ENCODE measurements at places on chromosomes 7 and 10. TPM values are rescaled to one million over a fixed set of nuclear protein-coding genes. Genes with fewer than 3 reads are reported as not detected.
A peak's percentile ranks its signal among the peaks of the same experiment; 100 is the strongest.

Gene KDM7A
- total RNA-seq: 0.46 TPM

Gene ADARB2
- not detected for total RNA-seq

Gene PHKG1
- total RNA-seq: 5.5 TPM

Gene HKDC1
- not detected for total RNA-seq

Gene SPAM1
- not detected for total RNA-seq

Gene CYP2E1
- 0.99 TPM for total RNA-seq

Gene PSMG3
- total RNA-seq: 95.1 TPM

Gene SMO
- 9.0 TPM for total RNA-seq

Gene RAB19
- total RNA-seq: not detected

Gene FXYD4
- total RNA-seq: not detected

Gene ATOH7
- not detected for total RNA-seq

Gene GLI3
- total RNA-seq: 0.59 TPM

Gene CLDN12
- 2.3 TPM for total RNA-seq

Gene MSS51
- total RNA-seq: 2.4 TPM

DNA sequence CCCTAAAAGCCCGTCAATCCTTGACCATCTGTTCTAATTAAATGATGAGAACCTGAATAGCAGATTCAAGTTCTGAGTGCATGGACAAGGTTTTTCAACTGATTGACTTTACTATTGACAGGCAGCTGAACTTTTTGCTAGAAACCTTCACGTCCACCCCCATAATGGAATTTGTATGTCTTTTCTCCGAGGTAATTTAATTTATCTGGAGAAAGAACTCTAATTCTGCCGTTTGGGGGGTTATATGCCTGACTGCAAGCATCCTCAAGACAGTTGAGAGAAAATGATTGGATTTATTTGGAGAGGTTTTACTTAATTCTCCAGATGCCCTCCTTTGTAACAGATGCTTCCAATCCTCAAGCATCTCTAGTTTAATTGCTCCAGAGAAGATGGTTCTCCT lies 1053.4 kb upstream of the AUTS2 start:
- DNase-seq: no peak

DNA sequence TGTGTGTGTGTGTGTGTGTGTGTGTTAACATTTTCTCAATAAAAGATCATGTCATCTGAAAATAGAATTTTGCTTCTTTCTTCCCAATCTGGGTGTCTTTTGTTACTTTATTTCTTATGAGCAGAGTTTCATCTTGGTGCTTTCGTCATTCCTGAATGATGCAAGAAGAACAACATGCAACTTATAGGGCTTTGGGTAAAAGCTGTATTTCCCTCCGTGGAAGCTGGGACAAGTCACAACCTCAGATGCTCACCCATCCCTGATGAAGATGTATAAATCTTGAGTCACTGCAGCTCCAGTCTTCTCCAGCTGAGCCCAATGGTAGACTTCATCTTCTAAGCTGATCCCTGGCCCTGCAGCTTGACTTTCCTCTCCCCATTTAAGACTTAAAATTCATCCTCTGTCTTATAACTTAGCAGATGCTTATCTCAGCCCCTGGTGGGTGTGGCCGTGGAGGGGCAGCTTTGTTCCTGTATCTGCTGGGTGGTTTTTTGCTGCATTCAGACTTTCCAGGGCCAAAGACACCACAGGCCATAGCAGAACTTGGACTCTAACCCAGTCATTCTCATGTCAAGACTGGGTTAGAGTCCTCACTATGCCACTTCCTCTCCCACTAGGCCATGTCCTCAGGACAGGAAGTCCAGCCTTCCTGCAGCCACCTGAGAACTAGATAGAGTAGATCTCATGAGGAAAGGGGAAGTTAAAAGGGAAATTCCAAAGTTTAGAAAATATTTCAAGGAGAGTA lies 356.4 kb downstream of the TNS3 start:
- DNase-seq: no peak

GRCh38 chr7:132553031-132553430 lies 23.2 kb downstream of the PLXNA4 start:
- no peak for DNase-seq

DNA sequence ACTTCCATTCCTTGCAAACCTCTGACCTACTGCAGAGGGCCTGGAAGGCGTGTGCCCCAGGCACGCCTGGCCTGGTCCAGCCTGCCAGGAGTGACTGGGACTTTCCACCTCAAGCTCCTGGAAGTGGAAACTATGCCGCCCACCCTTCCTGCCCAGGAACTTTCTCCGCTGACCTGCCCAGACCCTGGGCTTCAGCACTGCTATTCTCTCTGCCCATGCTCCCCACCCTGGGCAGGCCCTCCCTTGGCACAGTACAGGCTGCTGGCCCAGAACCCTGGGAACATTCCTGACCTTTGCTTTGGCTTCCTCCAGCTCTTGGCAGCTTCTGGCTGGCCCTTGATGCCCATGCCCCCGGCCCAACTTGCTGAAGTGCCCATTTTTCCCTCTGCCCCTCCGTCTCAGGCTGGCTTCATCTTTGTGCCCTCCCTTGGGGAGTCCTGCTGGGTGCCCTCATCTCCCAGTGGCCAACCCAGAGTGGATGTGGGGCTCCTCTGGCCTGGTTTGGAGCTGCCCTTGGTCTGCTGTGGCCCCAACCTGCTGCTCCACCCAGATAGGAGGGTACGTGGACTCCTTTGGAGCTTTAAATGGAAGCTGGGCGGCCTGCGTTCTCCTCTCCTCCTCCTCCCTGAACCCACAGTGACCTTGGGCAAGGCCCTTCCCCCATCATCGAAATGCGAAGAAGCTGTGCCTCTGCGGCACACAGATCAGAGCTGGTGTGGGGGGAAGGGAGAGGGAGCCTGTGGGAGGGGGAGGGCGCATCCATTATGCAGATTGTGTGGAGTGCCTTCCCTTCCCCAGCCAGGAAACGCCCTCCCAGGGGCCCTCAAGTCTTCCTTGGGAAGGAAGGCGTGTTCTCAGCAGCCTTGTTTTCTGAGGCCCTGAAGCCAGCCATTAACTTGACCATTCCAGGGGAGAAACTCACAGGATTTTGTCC lies 3.4 kb downstream of the MMRN2 start:
- DNase-seq: peak; percentile 87

GRCh38 chr7:1160670-1161021 lies 650 bp upstream of the ZFAND2A start:
- peak; percentile 73 for DNase-seq

DNA sequence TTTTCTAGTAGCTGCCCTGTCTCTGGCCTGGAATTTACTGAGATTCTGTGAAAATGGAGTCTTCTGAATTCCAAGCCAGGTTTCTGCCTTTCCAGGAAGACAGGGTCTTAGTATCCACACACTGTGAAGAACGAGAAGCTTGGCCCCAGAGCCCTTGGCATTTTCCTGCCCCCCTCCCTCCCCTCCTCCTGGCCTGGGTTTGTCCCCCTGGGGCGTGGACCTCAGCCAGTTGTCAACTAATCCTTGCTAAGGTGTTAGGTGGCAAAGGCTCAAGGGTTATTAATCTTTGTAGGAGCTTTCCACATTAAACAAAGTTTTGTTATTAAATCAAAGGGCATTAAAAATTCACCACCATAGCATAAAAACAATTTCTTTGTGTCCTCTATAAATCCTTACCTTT lies 329.5 kb downstream of the RNLS start:
- no peak for DNase-seq

DNA sequence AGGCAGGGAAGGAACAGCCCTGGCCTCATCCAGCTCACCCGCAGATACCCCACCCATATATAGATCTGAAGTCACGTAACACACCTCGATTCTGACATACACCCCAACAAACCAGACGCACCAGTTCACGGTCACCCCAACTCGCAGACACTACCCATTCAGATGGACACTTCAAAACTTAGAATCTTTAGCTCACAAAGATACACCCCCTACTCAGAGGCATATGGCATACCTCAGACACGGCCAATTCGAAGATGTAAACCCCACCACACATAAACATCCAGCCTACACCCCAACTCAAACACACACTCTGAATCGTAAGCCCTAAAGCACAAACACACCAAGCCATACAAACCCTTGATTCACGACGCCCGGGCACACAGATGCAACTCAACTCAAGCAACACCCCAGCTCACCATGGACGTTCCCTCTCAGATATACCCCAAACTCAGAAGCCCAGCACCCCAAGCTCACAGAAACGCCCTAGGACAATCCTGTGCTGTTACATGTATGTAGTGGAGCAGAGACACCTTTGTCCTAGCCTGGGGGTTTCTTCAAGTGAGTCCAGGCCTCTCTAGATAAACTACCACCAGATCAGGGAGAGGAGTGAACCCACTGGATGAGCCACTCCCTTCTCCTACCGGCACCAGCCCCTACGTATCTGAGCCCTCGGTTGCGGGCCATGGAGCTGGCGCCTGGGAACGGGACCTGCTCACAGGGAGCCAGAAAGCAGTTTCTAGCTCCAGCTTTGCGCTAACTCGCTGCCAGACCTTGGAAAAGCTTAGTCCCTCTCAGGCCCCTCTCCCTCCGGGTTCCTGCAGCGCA lies 8.8 kb downstream of the PSD start:
- no peak for DNase-seq

DNA sequence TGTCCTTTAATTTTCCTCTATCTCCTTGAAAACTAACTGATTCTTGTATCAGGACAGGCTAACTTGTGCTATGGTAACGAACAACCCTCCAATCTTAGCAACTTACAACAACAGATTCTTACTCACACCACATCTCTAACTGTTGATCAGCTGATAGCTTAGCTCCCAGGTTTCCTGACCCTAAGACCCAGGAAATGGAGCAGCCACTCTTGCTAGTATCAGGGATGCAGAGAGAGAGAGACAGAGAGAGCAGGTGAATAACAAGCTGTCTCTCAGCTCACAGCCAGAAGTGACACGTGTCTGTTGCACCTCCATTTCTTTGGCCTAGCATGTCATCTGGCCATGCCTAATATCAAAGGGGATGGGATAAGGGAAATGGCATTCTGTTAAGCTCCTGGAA lies 1289.0 kb upstream of the AUTS2 start:
- no peak for DNase-seq

DNA sequence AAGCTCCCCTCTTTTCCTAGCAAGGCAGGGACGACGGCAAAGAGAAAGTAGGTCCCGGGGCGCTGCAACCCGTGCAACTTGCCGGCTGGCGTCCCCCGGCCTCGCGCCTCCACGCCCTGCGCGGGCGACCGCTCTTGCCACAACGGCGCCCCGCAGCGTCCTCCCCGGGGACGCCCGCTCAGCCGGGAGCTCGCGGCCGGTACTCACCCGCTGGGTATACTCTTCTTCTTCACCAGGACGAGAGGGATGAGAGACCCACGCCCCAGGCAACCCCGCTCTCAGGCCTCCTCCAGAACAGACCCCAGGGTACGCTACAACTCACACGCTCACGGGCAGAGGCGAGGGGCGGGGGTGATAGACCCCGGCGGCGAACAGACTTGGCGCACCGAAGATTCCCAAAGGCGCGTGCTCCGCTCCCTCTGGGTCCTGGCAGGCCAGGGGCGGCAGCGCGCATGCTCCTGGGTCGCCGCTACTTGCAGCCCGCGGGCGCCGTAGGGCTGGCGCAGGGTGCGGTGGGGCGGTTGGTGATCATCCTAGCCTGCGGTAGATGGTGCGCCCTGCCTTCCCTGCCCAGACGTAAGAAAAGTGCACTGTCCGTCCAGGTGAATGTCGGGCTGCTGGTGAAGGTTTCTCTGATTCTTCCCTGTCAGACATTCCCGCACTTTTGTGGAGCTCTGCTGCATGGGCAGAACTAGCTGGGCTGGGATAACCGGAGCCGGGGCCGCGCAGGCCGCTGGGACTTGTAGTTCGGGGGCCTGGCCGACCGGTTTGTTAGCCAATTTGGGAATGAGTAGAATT lies at the start of gene CC2D2B:
Gene CC2D2B (plus strand): TSS at position 520 of the 798 bp plus-strand sequence. CDS start 3,349 bp downstream, outside the sequence.
- DNase-seq: peak; percentile 86

GRCh38 chr10:62643606-62644587 lies 160.6 kb upstream of the ADO start:
- no peak for DNase-seq

DNA sequence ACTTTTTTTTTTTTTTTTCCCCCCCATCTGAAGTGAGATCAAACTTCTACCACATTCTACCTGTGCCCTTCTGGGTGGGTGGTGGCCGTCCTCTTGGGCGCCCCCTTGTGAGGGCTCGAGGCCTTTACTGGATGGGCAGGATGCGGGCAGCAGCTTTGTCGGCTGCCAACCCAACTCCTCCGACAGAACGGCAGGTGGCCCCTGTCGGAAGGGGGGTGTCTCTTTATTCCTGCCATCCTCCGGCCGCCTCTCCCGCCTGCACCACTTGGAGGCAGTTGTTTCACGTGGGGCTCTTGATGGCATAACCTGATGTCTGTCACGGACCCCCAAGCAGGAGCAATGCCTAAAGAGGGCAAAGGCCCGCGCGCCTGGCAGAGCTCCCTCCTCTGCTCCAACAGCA lies 31.0 kb downstream of the AMZ1 start:
- peak; percentile 20 for DNase-seq

DNA sequence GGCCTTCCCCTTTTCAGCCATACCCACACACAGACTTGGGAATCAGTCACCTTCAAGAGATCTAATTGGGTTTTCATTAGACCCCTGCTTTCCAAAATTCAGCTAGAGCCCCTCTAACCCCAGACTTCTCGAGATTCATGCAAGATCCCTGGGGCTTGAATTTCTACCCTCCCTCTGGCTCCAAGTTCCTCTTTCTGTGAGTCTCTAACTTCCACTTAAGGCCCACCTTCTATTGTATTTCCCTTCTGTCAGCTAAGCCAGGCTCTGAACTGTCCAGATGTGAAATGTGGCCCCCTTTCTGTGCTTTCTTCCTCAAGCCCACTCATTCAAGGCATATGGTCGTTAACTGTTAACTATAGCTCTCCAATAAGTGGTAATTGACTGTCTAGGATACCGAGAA lies 132.2 kb downstream of the ZNF365 start:
- DNase-seq: no peak

- no peak for DNase-seq
Measured at GRCh38 chr7:79398138-79398749, 55.2 kb downstream of the MAGI2 start.

- no peak for DNase-seq
Measured at GRCh38 chr10:130353928-130354572, 217.9 kb downstream of the GLRX3 start.

- DNase-seq: no peak
Measured at GRCh38 chr7:112873831-112874553, 83.8 kb upstream of the TMEM168 start.
